ENCODE measurements at places on chromosomes 12 and 14.

GRCh38 chr12:70849265-70849960 lies 71.1 kb downstream of the PTPRR start:
- no peak overlapping the region for H3K4me3 ChIP-seq
- H3K27ac ChIP-seq, result no peak overlapping the region
- DNase-seq, result no peak
- no peaks in the 10 kb centered on the region for H3K27me3 ChIP-seq

DNA sequence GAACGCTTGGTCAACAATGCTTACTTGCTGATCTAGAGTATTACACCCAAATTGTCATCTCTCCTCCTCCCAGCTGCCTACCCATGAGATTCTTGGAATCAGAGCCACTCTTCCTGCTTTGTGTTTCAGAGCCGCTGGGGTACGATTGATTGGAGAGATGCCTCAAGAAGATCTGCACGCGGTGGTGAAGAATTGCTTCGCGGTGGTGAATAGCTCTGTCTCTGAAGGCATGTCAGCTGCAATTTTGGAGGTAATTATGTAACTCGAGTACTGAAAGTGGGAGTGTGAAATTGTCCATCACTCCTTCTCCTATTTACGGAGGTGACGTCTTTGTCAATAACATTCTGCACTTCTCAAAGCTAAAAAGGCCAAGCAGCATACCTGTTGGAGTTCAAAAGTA lies 93.9 kb downstream of the GLT1D1 start:
- no peaks in the 10 kb centered on the region for H3K36me3 ChIP-seq
- no peak for DNase-seq
- H3K4me3 ChIP-seq, result no peak overlapping the region

- no peak overlapping the region for H3K4me3 ChIP-seq
- H3K4me1 ChIP-seq, result peaks cover 3% of the 10 kb centered on the region
- DNase-seq, result no peak
- H3K36me3 ChIP-seq, result peaks cover 5% of the 10 kb centered on the region
- H3K27me3 ChIP-seq, result peaks cover 61% of the 10 kb centered on the region
Measured at GRCh38 chr12:1523046-1523445, 71.3 kb downstream of the FBXL14 start.

DNA sequence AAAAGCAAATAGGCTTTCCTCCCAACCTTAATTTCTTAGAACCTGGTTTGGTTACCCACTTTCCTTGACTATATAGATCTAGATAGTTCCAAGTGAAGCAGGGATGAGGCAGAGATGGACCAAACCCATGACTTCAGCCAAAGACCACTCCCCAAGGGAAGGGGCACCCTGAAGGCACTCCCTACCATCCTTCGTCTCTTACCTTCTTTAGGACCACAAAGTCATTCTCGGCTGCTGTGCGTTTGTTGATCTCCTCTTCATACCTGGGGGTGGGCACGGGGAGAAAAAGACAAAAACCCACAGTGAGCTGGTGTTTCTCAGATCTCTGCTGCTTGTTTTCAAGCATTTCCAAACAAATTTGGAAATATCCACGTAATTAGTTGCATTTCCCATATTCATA lies 3.4 kb downstream of the KRT4 start:
- H3K27me3 ChIP-seq, result peaks cover 48% of the 10 kb centered on the region
- no peaks in the 10 kb centered on the region for H3K36me3 ChIP-seq
- H3K4me1 ChIP-seq, result no peaks in the 10 kb centered on the region
- DNase-seq, result no peak
- H3K27ac ChIP-seq, result no peak overlapping the region

DNA sequence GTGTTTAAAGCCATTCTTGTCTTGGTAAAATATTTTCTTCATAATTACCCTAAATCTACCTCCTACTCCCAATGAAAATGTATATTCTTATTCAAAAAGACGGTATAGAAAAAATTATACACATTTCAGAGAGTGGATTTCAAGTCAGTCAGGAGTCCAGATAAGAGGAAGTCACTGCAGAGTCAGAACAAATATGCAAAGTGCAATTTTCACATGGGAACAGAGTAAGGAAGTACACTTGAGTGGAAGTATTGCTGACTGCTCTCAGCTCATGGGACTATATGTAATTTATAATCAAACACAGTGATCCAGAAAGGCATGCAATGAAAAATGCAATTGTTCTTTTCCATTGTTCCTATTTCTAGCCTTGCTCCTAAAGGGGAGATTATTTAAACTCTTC lies 1128.0 kb downstream of the AACS start:
- H3K4me3 ChIP-seq, result no peak overlapping the region
- peaks cover 31% of the 10 kb centered on the region for H3K27me3 ChIP-seq
- H3K4me1 ChIP-seq, result no peaks in the 10 kb centered on the region
- DNase-seq, result no peak

- no peak overlapping the region for H3K4me3 ChIP-seq
- H3K27me3 ChIP-seq, result no peaks in the 10 kb centered on the region
- no peak for DNase-seq
- no peak overlapping the region for H3K27ac ChIP-seq
Measured at GRCh38 chr12:59067083-59067482, 146.8 kb upstream of the LRIG3 start.

DNA sequence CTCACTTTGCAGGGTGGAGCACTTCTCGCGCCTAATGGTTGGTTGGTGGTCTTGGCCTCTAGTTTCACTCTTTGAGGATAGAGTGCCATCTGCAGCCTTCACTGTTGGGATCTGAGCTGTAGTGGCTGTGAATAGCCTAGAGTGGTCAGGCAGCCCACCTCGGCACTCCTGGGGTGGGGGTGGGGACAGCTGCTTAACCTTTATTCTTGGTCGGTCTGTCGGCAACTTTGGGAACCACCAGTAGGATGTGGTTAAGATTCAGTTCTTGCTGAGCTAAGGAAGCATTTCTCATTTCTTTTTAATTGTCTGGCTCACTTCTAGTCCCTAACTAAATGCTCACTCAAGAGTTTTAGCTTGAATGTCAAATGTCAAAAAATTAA lies 21.1 kb downstream of the TMBIM6 start:
- no peaks in the 10 kb centered on the region for H3K27me3 ChIP-seq
- H3K36me3 ChIP-seq, result peaks cover 5% of the 10 kb centered on the region
- peak overlapping the region; percentile 87 for H3K27ac ChIP-seq

DNA sequence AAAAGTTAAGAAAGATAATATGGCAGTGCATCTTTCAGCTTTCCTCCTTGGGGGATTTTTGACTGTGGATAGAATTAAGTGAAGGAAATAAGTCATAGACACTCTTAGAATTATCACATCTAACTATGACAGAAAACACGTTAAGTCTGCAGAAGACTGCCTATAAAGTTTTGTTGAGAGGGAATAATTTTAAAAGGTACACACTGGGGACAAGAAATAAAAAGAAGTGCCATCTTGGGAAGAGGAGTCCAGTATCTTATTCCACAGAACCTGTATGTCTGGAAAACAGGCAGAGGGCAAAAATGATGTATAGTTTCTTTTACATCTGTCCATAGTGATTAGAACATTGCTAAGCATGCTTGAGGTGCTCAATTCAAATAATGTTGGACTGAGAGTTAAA lies 80.7 kb downstream of the IGF1 start:
- no peaks in the 10 kb centered on the region for H3K4me1 ChIP-seq
- no peaks in the 10 kb centered on the region for H3K36me3 ChIP-seq
- H3K4me3 ChIP-seq, result no peak overlapping the region
- no peak overlapping the region for H3K27ac ChIP-seq
- no peaks in the 10 kb centered on the region for H3K27me3 ChIP-seq

GRCh38 chr12:119283310-119283709 lies 51.2 kb upstream of the CCDC60 start:
- H3K27me3 ChIP-seq, result peaks cover 22% of the 10 kb centered on the region
- H3K27ac ChIP-seq, result no peak overlapping the region
- H3K36me3 ChIP-seq, result no peaks in the 10 kb centered on the region
- no peaks in the 10 kb centered on the region for H3K4me1 ChIP-seq

- DNase-seq, result no peak
- H3K27me3 ChIP-seq, result peaks cover 9% of the 10 kb centered on the region
- H3K4me1 ChIP-seq, result no peaks in the 10 kb centered on the region
Measured at GRCh38 chr12:102824218-102824835, 92.7 kb downstream of the PAH start.
